Gastroesophageal sphincter (tissue), 4 donors: ENCODE measurements at places on chromosomes 7 and 10.
A peak's percentile ranks its signal among the peaks of the same experiment; 100 is the strongest.

DNA sequence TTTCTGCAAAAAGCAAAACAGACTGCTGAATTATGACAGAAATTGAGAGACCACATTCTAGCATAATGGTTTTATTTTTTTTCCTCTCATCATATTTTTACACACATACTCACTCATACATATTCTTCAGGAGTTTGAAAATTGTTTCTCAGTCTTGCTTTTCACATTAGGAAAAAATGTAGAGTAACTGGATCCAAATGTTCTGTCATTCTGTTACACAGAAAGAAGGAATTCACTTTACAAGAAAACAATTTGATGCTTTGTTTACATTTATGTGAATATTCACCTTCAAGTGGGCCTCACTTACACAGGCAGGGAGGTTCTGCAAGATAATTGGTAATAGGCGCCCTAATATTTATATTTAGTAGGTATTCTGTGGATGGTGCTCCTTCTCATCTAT is 82.0 kb downstream of the ARL4A start:
- no peak for ATAC-seq

GRCh38 chr7:158021836-158022235 is 565.8 kb downstream of the PTPRN2 start:
- no peak for ATAC-seq

GRCh38 chr7:157425137-157425731 is 88.4 kb downstream of the DNAJB6 start:
- ATAC-seq: no peak

DNA sequence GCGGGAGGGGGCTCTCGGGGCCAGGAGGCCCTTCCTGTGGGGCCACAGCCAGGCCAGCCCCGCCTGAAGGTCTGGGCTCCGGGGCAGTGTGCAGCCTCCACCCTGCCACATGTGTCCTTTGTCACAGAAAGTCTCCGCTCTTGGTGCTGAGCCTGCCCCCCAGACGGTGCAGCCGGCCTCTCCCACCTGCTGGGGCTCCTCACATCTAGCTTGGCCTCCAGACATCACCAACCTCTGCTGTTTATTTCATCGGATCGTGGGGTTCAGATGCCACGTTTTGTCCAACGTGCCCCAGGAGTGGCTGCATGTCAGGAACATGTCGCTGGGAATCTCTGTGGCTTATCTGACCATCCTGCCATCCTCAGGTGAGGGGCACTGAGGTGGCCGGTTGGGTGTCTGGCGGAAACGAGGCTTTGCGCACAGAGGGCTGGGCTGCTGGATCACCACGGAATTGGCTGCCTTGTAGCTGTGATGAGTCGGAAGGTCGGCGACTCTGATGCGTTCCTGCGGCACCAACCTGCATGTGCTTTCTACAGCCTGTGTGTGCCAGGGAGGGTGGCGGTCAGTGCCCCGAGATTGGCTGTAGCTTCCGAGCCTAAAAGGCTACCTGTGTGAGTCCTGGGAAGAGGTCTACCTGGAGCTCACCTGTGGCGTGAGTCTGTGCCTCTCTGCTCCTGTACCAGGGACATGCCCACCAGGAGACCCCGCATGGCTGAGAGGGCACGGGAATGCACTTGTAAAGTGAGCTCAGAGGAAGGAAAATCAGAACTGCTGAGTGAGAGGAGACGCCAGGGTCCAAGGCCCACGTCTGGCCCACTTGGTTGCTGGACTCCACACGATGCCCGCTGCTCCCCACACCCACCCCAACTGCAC is 316.4 kb downstream of the DNAJB6 start:
- no peak for ATAC-seq

- ATAC-seq: no peak
Measured at GRCh38 chr10:7971949-7972348, 82.5 kb upstream of the GATA3 start.

GRCh38 chr10:49617121-49618020 is 3.5 kb downstream of the CHAT start:
- ATAC-seq: no peak

GRCh38 chr10:986881-987619 is 1.2 kb upstream of the GTPBP4 start:
- no peak for ATAC-seq

DNA sequence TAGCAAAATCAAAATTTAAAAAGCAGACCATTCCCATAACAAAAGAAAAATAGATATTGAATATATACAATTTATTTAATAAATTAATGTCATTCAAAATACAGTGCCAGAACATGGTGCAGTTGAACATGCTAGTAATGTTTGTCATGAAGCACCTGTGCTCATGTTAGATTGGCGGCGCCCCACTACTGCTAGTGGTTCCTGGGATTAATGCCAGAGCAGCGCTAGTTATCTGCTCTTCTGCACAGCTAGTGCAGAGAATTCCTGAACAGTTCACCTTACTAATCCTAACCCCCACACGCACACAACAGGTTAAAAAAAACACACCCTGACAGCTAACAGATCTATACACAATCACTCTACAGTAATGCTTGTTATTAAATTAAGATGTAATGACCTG is 23.4 kb downstream of the KBTBD2 start:
- no peak for ATAC-seq

- ATAC-seq: no peak
Measured at GRCh38 chr10:133088179-133088955, 643 bp downstream of the ADGRA1 start.

- peak; percentile 59 for ATAC-seq
Measured at GRCh38 chr7:30988351-30989005, 24.7 kb downstream of the GHRHR start.

GRCh38 chr7:77473229-77474005 is 57.3 kb upstream of the GSAP start:
- ATAC-seq: no peak

DNA sequence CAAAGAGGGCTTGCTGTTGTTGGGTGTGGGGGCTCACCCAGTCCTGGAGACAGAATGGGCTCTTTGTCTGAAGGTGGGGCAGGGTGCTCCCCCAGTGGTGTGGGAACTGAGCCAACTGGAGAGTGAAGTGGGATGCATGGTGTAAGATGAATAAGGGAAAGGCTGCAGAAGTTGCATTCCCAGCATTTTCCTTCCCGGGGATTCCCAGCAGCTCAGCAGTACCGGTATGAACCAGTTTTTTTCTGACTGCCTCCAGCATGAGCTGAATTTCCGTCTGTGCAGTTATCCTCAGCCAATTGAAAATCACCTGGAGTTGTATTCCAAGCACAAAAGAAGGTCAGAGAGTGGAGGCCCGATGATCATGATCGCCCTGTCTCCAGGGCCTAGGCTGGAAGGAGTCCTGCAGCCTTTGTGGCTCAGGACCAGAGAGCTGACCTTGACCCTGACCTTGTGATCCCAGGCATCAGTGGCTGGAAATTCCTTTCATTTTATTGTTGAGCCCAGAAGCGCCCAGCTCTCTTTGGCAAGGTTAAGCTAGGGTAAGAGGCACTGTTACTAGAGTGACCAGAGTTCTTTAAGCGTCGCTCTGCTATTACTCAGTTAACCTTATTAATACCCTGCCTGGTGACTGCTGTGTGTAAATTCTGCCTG is 33.4 kb downstream of the OGDH start:
- ATAC-seq: peak; percentile 57

DNA sequence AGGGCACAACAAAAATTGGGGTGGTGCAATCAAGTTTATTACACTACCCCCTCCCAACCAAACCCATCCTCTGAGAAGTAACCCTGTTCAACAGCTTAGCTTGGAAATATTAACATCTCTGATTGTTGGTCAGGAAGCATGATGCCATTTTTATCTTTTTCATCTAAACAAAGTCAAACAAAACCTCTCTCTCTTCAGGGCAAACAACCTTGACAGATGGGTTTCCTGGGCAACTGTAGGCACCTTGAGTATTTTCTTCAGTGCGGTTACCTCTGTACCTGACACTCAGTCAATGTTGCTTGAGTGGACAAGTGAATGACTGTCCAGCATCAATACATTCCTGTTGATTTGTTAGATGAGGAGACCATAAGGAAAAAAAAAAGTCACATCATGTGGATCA is 183.6 kb downstream of the NRP1 start:
- no peak for ATAC-seq

DNA sequence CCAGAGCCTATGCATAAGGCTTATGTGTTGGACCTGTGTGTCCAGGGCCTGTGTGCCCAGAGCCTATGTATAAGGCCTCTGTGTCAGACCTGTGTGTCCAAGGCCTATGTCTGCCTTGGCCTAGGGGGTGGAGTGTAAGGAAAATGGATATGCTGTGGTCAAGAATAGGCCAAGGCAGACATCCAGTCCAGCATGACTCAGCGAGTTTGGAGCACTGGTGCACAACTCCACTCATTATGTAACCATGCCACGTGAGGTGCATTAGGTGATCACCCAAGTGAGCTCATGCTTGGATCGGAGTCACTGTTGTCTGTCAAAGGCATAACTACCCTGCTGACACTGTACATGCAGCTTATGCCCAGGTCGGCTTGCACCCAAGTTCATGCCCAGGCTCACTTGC is 238.9 kb downstream of the CACNA2D1 start:
- no peak for ATAC-seq

GRCh38 chr10:80427541-80427940 is 19.2 kb downstream of the PRXL2A start:
- no peak for ATAC-seq

GRCh38 chr10:66782144-66782543 is 143.7 kb upstream of the LRRTM3 start:
- no peak for ATAC-seq

DNA sequence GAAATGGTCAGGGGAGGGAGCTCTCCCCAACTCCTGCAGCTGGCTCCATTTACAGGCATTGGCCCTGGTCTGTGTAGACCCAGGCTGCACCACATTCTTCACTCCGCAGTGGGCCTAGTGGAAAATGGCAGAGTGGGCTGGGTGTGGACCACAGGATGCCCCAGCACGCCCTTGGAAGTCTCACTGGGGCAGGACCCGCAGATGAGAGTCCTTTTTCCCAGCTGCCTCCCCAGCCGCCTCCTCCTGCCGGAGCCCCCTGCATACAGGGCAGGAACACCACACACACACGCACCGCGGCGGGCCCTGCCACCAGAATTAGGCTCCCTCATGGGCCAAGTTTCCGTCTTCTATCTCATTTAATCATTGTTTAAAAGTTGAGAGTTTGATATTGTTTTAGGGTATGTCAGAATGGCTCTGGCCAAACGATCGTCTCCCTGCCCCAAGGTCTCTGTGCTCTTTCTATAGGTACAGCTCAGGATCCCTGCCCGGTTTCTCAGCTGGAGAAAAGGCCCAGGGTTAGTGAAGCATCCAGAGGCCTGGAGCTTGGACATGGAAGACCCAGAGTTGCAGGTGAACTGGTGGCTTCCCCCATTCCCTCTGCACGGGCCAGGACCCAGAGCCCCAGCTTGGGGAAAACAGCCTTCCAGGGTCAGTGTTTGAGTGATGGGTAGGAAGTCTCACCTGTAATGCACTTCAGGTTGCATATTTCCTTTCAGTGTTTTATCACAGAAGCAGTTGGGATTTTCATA is 42.0 kb downstream of the ZNF467 start:
- ATAC-seq: no peak

DNA sequence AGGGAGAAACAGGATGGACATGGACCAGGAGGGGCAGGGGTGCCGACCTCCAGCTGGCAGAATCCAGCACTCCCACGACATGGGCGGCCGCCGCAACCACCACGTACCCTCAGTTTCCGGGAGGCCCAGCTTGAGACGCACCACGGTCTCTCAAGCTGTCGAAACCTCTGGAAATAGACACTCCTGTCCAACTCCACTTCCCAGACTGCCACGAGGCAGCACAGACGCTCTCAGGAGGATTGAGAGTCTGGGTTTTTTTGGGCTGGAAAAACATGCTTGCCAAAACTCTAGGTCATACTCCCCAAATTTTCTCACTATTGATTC is 37.9 kb upstream of the PDGFA start:
- no peak for ATAC-seq

DNA sequence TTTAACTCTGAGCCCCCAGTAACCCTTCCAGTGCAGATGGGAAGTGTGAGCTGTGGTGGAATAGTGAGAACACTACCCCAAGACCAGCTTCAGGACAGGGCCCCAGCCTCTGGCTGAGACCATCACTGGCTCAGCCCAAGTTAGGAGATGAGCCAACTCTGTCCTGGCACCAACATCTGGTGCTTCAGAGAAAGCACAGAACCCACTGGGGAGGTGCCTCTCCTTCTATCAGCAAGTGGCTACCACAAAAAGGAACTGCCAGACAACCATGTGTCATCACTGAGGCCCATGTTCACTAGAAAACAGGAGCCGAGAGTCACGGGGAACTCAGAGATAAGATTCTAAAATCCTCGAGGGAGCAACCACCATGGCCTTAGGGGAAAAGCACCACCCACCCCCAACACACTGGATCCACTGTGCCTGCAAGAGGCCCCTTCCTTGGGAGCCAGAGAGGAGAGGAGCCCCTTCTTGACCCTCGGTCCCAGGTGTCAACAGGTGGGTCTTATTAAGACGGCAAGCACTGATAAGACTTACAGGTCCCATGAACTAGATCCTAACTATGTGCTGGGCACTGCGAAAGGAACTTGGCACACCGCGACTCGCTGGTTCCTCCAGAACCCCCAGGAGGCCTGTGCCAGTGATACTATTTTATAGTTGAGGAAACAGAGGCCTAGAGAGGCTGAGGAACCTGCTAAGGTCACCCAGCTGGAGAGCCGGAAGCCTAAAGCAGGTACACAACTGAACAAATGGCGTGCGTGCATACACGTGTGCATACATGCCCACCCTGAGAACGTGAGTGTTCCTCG is 102.7 kb downstream of the FAM53B start:
- peak; percentile 57 for ATAC-seq

- ATAC-seq: no peak
Measured at GRCh38 chr7:95865716-95866371, 93.5 kb downstream of the DYNC1I1 start.

DNA sequence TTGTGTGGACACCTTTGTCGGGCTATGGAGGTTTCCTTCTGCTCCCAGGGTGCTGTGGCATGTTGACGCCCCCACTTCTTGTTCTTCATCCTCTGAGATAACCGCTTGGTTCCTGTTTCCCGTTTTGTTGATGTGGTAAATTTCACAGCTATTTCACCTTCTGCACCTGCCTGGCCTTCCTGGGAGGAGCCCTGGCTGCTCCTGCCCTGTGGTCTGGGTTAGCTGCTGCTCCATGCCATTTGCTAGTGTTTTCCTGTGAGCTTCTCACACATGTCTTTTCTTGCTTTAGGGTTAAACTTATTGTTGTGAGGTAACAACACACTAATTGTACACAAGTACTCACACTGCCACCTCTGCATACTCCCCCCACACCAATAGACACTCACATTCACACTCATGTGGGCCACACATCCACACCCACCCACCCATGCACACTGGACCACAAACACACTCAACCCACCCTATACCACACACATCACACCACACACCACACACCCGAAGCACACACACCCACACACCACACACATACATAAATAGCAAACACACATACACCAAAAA is 46.5 kb upstream of the MSMB start:
- ATAC-seq: no peak

- no peak for ATAC-seq
Measured at GRCh38 chr10:19077276-19077675, 28.7 kb downstream of the MALRD1 start.

GRCh38 chr7:135480966-135481597 is 28.8 kb downstream of the CNOT4 start:
- ATAC-seq: no peak

DNA sequence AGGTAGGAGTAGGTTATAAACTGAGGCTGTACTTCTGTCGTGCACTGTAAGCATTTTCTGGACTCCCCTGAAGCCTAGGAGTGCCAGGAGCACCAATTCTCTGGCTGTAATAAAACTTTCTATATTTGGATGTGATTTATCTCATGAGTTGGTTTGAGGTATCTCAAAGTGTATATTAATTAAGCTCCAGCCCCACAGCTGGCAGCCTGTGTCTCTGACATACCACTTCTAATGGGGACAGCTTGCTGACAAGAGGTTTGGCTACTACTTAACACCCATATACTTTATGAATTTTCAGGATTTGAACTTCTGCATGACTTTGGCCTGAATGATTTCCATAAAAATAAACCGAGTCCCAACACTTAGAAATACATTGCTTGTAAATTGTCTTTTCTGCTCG is 35.2 kb downstream of the CFAP58 start:
- no peak for ATAC-seq
